ENCODE measurements at places on chromosomes 3 and 15.
A peak's percentile ranks its signal among the peaks of the same experiment; 100 is the strongest.

DNA sequence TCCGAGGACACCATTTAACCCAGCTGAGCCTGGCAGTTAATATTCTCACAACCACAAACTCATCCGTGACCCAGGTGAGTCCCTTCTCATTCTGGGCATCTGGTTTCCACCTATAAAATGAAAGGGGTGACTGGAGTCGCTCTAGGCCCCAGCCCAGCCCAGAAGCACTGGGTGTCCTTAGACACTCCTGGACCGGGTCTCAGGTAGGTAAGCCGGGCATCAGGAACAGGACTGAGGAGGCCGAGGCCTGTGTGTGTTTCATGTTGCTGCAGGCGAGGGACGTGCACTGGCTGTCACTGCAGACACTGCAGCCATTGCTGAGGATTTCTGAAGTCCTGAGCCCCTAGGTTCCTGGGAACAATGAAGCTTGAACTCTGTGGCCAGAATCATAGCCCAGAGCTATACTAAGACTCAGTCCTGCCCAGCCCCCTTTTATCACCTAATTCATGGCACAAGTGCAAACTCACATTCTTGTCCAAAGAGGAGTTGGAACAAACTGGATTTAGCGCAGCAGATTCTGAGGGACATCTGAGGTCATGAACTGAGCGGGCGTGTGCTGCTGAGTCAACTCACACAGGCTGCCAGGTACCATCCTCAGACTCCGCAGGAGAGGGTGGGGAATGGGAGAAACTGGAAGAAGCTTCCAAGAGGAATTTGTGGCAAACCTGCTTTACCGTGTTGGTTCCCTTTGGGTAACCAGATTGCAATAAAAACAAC, 184.9 kb downstream of the FAM43A start:
- no peak for DNase-seq

DNA sequence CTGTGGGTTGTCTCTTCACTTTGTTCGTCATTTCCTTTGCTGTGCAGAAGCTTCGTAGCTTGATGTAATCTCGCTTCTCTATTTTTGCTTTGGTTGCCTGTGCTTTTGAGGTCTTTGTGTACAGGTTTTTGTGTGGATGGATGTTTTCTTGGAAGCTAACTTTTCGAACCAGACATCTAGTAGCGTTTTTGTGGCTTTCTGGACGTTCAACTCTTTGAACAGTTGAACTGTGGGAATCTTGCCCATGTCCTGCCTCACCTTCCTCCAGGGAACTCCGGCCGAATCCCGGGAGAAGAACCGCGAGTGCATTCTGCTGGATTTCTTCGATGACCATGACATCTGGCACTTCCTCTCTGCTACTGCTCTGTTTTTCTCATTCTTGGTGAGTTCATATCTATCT, 70.6 kb downstream of the USF3 start:
- DNase-seq = no peak

DNA sequence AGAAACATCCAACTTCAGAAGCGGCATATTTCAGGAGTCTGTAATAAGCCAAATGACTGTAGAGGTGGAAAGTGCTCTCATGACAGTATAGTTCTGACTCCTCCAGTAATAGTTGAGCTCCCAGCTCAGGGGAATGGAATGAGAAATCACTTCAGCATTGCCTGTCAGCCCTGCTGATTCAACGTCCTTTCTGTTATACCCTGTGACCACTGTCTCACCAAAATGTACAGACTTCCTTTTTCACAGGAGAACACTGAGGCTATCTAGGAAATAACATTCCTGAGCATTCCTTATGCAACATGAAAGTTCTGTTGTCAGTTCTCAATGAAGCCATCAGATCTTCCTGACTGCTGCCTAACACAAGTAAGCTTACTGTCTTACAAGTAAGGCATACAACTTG, 284.5 kb upstream of the MME start:
- no peak for DNase-seq

GRCh38 chr15:97479957-97480356, 480.5 kb upstream of the ARRDC4 start:
- no peak for DNase-seq

GRCh38 chr15:55289011-55289745, 435 bp downstream of the RAB27A start:
- peak; percentile 13 for DNase-seq

DNA sequence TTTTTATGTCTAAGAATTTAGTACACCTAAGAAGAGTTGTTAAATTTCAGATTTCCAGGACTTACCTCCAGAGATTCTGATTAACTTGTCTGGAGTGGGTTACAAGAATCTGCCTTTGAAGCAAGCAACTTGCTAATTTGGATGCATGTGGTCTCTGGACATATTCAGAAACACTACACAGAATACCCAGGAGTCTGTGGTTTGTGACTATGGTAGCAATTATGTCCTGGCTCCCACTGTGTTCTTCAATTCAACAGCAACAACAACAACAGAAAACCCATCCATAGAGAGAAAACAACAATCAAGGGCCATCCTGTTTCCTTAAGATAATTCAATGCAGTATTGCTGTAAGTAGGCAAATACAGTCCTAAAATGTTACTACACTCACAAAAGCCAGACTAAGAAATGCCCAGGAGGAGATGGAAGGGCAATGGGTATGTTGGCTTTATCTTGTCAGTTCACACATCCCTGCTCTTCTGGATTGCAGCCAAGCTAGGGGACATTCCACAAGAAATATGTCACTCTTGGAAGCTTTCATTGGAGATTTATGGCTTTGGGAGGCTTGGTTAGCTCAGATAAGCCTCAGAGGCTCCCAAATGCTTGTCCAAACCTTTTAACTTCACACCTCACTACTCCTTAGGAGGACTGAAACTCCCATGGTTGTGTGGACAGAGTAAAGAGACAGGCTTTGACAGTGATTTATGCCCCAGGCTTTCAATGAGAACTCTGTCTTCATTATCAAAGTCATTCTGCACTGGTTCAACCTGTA, 99.4 kb upstream of the MRPL3 start:
- no peak for DNase-seq

DNA sequence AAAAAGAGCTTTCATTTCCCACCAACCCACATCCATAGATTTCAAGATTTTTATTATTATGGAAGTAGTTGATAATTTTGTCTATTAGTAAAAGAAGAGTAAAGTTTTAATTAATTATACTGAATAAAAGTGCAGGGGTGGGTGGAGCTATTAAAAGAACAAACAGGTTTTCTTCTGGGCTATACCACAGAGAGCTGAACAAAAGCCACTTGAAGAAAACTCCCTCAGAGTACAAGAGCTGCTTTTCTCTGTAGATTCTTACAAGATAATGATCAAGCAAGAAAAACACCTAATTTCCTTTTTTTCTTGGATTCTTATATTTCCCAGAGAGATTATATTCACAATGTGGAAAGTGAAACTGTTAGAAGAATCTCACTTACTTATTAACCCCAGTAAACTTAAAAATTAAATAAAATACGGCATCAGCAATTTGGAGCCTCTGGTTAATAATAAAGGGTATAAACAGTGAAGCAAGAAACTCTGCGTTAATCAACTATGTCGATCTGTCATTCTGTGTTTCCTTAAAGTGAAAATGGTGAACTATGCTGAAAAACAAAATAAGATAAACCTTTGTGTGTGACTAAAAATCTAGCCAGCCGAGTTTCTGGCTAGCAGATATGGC, 84.9 kb downstream of the THBS1 start:
- no peak for DNase-seq

GRCh38 chr3:171768281-171768900, 41.9 kb downstream of the PLD1 start:
- DNase-seq = no peak

DNA sequence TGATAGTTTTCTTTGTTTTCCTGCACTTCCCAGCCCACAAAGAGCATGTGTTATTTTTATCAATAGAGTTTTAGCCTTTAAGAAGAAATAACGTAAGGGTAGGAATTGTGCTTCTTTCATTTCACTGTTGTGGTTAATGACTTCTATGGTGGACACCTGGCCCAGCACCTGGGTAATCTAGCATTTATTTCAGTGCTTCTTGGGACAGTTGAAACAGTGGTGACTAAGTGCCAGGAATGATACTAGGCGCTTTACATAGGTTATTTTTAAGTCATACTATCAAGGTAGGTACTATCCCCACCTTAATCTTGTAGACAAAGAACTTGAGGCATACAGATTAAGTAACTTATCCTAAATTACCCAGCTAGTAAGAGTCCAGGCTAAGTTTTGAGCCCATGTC, 243.8 kb downstream of the SOX2 start:
- no peak for DNase-seq

DNA sequence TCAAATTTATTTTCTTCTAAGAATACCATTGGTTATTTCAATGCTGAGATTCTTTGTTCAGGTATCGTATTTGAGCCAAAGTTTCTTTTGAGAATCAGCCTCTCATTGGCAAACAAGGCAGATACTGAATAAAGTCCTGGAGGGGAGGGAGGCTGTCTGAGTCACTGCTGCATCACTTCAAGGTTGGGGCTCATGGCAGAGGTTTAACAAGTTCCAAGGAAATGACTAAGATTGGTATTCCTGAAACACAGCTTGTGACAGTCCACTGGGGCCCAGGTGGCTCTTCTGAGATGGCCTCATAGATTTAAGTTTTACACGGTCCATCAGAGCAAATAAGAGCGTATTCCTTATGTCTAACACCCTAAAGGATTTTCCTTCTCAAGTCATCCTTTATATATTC, 213.8 kb upstream of the STAC start:
- no peak for DNase-seq

- no peak for DNase-seq
Observed at GRCh38 chr15:57595011-57595866, 3.5 kb downstream of the MYZAP start.

GRCh38 chr15:73608941-73609340, 24.2 kb downstream of the NPTN start:
- DNase-seq = no peak

- DNase-seq = no peak
Observed at GRCh38 chr15:101063891-101064794, 145.0 kb downstream of the LRRK1 start.

- DNase-seq = no peak
Observed at GRCh38 chr3:139443186-139443585, 33.1 kb downstream of the RBP2 start.

DNA sequence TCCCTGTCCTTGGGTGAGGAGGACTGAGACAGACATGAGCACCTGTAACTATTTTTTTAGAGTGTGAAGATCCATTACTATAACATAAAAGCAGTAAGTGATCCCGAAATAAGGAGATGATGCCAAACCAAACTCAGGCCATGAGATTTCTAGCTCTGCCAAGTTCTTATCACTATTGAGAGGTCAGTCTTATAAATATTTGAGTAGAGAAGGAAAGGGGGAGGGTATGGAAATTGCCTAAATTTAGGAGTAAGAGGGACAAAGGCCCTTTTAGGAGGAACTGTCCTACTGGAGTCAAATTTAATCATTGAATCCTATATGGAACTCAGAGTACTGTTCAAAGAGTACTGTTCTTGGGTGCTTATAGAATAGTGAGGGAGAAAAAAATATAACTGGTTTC, 326.9 kb upstream of the NAALADL2 start:
- no peak for DNase-seq

- no peak for DNase-seq
Observed at GRCh38 chr15:25701721-25702465, 161.2 kb downstream of the ATP10A start.

- DNase-seq = no peak
Observed at GRCh38 chr3:78634316-78634715, 1133.5 kb downstream of the ROBO1 start.

DNA sequence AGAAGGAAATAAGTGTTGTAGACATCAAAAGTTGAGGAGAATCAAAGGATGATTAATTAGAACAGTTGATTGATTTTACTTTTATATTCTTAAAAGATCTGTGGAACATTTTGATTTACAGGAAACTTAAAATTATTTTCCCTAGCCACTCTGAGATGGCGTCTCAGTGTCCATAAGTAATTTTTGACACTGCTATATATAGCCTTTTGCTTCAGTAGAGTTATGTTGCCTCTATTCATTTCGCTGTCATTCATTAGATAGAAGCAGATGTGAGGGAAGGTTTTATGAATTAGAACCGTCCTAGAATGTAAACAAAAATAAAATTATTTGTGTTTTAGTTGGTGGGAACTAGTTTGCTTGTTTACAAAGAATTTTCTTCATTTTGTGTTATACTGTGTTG, 51.1 kb upstream of the EIF3J start:
- DNase-seq = no peak

- DNase-seq = no peak
Observed at GRCh38 chr3:136955813-136956212, 2.0 kb upstream of the IL20RB start.

DNA sequence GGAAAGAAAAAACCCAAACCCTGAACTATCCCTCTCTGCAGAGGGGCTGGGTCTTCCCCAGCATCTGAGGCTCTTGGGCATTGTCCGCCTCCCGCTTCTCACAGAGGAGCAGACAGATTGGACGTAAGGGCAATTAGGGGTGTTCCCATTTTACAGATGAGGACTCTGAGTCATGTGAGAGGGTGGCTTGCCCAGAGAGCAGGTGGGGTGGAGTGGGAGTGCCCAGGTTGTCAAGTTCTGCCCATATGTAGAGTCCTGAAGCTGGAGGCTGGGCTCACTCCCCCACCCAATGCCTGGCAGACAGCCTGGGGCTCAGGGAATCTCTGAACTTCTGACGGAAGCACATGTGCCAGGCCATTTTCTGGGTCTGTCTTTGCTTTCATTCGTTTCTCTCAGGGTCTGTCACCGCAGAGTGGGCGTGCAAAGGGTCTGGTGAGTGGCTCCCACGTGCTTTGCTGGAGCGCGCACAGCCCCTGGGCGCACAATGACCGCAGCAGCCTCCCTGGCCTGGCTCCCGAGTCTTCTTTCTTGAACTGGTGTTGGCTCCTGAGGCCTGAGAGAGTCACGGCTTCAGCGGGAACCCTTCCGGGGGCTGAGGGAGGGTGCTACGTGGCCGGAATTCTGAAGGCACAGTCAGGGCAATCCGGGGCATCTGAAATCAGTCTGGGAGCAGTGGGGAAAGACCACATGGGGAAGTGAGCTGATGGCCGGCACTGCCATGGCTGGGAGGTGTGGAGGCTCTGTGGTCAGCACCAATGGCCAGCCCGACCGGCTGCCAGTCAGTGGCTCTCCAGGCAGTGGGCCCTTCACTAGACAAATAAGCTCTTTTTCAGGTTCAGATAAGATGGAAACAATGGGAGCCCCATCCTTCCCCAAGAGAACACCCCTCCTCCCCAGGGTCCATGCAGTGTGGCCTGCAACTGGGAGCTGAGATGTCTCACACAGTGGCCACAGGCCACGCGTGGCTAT, 1.1 kb upstream of the TRPM1 start:
- no peak for DNase-seq

DNA sequence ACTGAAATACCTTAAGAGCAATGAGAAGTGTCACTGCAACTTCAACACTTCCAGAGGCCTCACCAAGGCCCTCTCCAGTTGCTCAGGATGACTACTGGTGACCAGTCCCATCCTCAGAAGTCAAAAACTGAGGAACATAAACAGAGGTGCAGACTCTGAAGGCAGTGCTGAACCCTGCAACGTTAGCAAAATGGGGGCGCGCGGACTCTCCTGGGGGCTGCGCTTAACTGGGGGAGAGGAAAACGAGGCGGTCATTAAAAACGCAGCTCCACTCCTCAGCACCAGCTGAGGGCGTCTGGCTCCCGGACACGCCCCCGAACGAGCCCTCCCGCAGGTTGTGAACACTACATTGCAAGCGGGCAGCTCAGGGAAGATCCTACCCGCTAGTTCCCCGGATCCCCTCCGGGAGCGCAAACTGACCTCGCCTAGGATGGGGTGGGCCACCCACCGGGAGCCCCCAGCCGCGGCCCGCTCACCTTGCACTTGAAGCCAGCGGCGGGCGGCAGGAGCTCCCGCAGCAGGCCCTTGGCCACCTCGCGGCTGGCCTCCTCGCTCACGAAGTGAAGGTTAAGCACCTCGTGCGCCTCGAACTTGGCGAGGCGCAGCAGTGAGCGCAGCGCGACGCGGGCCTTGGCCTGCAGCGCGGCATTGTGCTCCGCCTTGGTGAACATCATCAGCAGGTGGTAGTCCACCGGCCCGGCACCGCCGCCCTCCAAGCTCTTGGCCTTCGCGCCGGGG, 711 bp downstream of the XXYLT1 start:
- no peak for DNase-seq
